ENCODE measurements at places on chromosomes 1 and 21.

- DNase-seq = no peak
These were observed 3.9 kb downstream of the OR2B11 start for GRCh38 chr1:247453997-247454396.

DNA sequence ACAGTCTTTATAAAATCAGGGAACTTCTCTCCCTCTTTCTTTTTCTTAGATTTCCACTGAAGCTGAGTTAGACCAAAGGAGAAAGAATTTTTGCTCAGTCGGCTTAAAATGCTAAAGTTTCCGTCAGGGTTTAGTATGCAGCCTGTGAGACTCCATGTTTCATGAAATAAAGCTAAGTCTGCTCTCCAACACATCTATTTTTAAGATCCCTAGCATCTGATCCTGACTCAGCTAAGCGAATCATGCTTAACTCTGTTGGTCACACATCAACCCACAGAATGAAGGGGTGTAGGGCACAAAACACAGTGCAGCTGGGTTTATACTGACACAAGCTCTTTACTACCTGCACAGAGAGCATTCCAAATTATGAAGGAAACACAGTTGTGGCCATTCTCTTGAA, 102.4 kb upstream of the ZNF281 start:
- peak; percentile 96 for DNase-seq

GRCh38 chr1:165355139-165355976, 1.2 kb downstream of the LMX1A start:
- DNase-seq = no peak

GRCh38 chr1:197173571-197174507, 27.4 kb upstream of the ASPM start:
- peak; percentile 47 for DNase-seq

- DNase-seq = no peak
These were observed 12.5 kb downstream of the TRAF3IP3 start for GRCh38 chr1:209768354-209768774.

DNA sequence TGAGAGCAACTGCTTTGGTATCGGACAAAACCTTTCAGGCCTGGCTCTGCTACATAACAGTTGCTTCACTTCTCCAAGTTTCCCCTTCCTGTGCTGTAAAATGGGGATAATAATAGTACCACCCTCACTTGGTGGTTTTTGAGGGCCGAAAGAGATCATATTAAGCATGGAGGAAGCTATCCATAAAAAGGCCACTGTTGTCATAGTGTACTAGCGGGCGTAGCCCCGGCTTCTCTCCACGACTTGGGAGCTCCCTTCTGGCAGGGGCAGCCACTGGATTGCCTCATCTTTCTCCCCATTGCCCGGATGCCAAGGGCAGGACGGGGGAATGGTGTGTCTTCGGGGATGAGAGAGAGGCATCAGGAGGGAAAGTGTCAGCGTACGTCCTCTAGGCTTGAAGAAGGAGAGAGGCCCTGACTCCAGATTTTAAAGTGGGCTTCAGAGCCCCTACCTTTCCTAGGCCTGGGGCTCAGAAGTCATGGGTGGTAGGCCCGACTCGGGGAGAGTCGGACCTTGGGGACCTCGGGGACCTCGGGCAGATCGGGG, 548 bp upstream of the MFSD2A start:
- DNase-seq = no peak

- DNase-seq = peak; percentile 22
These were observed 173.2 kb downstream of the CACNA1E start for GRCh38 chr1:181656491-181656890.

GRCh38 chr1:201414051-201414738, 7.3 kb downstream of the TNNI1 start:
- DNase-seq = no peak

- peak; percentile 30 for DNase-seq
These were observed 18.9 kb downstream of the NOS1AP start for GRCh38 chr1:162088281-162088969.

DNA sequence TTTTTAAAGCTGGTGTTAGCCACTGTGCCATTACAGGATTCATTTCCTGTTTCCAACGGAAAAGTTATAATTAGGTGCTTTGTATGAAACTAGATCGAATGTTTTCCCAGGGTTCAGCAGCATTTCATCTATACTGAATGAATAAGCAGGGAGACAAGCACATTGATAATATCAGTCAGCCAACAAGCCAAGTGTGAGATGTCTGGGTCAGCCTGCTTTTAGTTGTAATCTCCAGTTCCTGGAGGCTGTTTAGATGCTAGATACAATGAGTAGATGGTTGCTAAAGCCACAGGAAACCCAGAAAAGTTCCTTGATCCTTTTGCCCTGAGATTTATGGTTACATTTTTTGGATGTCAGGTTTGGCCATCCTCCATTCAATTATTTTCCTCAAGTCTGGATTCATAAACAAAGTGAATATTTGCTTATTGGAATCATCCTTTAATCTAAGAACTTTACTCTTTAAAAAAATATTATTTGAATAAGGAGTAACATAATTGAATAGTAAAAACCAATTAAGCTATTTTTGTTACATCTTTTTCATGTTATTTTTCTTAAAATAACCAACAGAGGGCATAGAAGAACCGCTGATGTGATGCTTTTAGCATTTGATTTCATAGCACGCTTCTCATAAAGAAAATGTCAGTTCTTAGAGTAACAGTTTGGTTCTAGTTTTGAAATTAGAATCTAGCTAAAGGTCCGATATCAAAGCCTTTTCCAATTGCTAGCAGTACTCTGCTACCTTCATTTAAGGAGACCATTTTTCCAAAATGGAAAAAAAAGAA, 76.6 kb downstream of the HSPA13 start:
- DNase-seq = peak; percentile 39

DNA sequence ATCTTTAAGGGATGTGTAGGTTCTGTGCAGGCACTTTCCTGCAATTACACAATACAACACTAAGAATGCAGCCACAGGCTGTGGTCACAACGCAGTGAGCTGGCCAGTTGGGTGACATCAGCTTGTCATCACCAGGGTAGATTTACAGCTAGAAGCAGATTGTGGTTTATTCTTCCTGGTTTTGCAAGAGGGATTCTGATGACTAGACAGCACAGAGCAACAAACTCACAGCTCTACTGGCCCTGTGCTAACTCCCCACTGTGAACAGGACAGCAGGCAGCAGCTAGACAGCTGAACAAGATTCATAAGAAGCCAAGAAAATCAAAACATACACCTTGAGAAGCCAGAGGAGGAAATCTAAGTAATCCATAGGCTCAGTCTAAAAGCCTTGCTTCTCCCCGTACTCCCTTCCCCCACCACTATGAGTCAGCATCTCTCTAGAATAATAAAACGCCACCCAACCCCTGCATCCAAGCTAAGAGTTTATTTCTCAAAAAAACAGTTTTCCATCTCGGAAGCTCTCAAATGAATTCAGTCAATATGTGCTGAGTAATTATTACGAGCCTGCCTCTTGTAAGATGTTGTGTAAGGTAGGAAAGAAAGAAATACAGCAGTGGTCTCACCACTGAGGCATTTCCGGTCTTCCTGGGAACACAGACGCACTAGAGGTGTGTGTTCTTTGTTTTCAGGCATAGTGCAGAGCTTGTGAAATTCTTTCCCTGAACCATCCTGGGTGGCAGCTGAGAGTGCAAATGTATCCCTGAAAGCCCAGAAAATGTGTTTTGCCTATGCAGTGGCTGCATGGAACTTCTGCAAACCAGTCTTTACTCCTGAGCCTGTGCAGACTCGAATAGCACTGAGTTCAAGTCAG, 162.8 kb downstream of the NTPCR start:
- peak; percentile 100 for DNase-seq

- DNase-seq = no peak
These were observed 101.4 kb upstream of the L1TD1 start for GRCh38 chr1:62093261-62093660.

DNA sequence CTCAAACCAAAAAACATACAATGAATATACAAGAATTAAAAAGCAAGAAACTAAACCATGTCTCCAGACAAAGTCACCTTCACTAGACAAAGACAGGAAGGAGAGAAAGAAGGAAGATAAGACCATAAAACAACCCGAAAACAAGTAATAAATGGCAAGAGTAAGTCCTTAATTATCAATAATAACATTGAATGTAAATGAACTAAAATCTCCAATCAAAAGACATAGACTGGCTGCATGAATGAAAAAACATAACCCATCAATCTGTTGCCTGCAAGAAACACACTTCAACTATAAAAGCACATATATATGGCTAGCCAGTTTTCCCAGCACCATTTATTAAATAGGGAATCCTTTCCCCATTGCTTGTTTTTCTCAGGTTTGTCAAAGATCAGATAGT, 100.8 kb upstream of the SAMSN1 start:
- no peak for DNase-seq

DNA sequence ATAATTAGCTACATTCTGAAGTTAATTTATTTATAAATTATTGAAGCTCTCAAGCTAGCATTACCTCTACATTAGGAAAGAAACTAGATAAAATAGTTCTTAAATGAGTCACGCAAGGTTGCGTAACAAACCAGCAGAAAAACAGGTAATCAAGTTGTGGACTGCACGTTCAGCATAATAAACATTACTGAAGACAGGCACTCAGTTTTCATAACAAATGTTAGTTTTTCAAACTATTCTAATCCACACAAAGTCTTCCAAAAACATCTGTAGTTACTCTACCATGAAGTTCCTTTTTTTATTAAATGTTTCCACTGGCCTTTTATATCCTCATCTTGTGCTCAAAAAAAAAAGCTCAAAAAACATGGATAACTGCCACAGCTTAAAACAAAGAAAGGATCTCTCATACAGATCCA, 1.3 kb downstream of the TOR1AIP2 start:
- peak; percentile 43 for DNase-seq

- DNase-seq = no peak
These were observed 1.4 kb upstream of the ARF1 start for GRCh38 chr1:228081144-228081543.

- no peak for DNase-seq
These were observed 33.8 kb upstream of the NFASC start for GRCh38 chr1:204836856-204837255.

- no peak for DNase-seq
These were observed 5.1 kb upstream of the DESI2 start for GRCh38 chr1:244647819-244648218.

DNA sequence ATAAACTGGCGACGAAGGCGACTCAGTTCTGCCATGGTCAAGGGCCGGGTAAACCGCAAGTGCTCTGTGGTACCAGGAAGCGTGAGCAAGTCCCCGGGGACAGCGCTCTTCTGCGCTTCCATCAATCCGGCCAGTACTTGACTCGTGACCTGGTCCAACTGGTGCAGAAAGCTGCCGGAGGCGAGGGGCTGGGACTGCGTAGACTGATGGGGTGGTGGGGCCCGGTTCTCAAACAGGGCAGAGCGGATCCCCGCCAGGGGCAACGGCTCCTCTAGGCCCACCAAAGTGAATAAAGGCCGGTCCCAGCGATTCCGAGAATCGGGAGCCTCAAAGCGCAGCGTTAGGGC, 852 bp downstream of the KTI12 start:
- peak; percentile 84 for DNase-seq

DNA sequence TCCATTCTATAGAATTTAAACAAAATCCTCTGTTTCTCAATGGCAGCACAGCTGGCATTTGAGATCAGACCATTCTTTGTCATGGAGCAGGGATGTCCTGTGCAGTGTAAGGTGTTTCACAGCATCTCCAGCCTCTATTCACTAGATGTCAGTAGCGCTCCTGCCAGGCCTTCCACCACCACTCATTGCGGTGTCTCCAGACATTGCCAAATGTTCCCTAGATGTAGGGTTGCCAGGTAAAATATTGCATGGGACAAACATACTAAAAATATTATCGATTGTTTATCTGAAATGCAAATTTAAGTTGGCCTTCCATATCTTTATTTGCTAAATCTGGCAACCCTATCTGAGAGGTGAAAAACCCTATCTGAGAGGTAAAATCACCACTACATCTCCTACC, 11.7 kb downstream of the ITLN2 start:
- DNase-seq = no peak

GRCh38 chr1:115237023-115237422, 101.0 kb downstream of the NGF start:
- no peak for DNase-seq

DNA sequence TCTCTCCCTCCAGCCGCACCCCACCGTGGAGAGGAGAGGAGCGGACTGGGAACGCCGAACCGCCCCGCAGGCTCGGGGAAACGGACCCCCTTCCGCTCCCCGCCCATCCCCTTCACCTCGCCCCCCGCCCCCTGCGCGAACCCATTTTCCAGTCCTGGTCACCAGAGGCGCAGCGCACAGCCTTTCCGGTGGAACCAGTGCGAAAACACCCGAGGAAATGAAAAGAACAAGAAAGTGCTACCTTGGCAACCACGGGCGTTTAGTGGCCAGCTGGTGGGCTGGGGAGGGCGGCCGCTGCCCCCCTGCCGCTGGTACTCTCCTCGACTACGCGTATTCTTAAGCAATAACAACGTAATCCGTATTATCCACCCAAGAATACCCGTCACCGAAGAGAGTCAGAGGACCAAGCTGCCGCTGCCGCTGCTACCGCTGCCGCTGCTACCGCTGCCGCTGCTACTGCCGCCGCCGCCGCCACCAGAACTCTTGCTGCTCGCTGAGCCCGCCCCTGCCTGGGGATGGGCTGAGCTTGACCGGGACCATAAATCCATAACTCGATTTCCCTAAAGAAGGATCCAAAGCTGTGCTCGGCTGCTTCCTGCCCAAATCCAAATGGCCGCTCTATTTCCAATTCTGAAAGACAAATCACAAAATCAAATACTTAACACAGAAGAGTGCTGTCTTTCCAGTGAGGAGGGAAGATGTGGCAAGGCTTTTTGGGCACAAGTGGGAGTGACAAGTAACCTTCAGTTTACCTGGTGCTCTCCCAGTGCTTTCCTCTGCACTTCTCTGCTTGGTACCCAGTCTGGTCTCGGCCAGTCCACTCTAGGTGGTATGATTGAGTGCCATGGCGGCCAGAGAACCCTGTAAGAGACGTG, 125.2 kb upstream of the DPYD start:
- DNase-seq = peak; percentile 48

DNA sequence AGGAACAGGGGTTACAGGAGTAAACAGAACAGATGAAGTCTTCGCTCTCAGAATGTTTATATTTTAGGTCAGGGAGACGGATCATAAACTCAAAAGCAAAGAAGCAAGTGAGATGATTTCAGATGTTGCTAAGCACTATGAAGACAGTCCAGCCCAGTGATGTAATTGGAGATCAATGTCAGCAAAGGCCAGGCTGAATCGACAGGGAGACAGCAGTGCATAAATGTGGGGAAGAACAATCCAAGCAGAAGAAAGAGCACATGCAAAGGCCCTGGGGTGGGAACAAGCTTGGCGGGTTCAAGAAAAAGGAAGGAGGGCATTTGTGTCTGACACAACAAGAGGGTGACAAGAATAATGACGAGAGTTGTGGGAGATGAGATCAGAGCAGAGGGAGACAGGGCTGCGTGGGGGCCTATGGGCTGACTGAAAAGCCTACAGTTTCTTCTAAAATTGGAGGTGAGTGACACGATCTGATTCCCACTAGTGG, 47.0 kb downstream of the TAS1R2 start:
- DNase-seq = no peak

Data from fibroblast of mammary gland (primary cell).